ENCODE measurements at places on chromosomes 12 and 14. TPM values are rescaled to one million over a fixed set of nuclear protein-coding genes. Genes with fewer than 3 reads are reported as not detected.

ANO2 gene
- total RNA-seq = not detected

EML5 gene
- total RNA-seq = 0.76 TPM

MGAT4C gene
- total RNA-seq = 0.02 TPM

HCAR1 gene
- total RNA-seq = 0.02 TPM

TCL1A gene
- not detected for total RNA-seq

TM7SF3 gene
- total RNA-seq = 73.7 TPM

AHNAK2 gene
- 238 TPM for total RNA-seq

OAS1 gene
- 56.9 TPM for total RNA-seq

KRT7 gene
- total RNA-seq = 4,321 TPM

BEST3 gene
- 1.2 TPM for total RNA-seq

MAP1LC3B2 gene
- 1.2 TPM for total RNA-seq

NXPH4 gene
- 4.1 TPM for total RNA-seq

PLEKHD1 gene
- total RNA-seq = 0.04 TPM

TAS2R13 gene
- total RNA-seq = not detected

LYZ gene
- 0.30 TPM for total RNA-seq

KITLG gene
- 12.1 TPM for total RNA-seq

EXOC5 gene
- total RNA-seq = 42.7 TPM

NOXRED1 gene
- not detected for total RNA-seq

TMEM233 gene
- total RNA-seq = 0.05 TPM

DLGAP5 gene
- total RNA-seq = 32.0 TPM

SH2B3 gene
- total RNA-seq = 5.8 TPM

IL31 gene
- total RNA-seq = not detected

ST8SIA1 gene
- total RNA-seq = 0.06 TPM

Measured in A549 treated with CORT108297 at 1 μM for 4 hours (cell line).